Body of pancreas (tissue), 4 donors: ENCODE measurements at places on chromosomes 1 and 21. TPM values are rescaled to one million over a fixed set of nuclear protein-coding genes. Genes with fewer than 3 reads are reported as not detected.
A peak's percentile ranks its signal among the peaks of the same experiment; 100 is the strongest.

C8A gene
- total RNA-seq = not detected

DNA sequence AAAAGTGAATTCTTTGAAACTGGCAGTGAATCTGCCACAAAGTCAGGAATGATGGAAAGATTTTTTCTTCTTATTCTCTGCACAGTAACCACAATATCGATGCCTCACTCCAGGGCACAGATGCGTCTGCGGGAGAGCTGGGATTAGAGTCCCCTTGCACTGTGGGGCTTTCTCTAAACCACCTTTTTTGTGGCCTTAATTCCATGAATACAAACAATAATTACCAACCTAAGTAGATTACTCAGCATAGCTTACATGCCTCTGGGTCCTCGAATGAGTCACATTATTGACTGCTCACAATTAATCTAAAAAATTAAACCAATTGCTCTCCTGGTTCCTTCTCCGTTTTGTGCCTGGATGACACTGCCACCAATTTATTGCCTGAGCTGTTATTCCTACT lies 125.8 kb downstream of the KAZN start:
- no peak for DNase-seq

DNA sequence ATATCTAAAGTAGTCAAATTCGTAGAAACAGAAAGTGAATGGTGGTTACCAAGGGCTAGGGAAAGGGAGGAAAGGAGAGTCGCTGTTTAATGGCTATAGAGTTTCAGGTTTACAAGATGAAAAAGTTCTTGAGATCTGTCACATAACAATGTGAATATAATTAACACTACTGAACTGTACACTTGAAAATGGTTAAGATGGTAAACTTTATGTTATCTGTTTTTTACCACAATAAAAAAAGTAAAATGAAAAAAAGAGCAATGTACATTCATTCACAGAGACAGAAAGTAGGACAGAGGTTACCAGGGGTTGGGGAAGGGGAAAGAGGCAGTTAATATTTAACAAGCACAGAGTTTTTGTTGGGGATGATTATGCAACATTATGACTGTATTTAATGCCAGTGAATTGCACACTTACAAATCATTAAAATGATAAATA lies 53.3 kb upstream of the SEC16B start:
- DNase-seq = peak; percentile 5

PGLYRP4 gene
- not detected for total RNA-seq

MX2 gene
- total RNA-seq = 2.3 TPM

DNALI1 gene
- total RNA-seq = 19.5 TPM

DNA sequence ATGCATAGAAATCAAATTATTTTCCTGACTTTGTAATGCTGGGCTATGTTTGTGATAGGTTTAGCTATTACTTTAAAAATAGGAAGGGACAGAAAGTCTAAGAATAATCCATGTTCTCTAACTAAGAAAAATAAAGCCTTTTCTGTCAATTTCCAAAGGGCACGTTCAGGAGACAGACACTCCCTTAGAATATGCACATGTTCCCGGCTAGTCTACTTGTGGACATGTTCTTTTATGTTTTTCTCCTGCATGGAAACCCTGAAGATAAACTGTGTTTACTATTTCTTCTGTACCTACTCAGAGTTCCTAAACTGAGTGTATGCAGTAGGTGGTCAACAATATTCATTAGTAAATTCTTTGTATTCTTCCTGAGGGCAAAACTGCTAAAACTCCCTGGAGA lies 12.5 kb downstream of the PSMB4 start:
- no peak for DNase-seq

OR2L3 gene
- total RNA-seq = not detected

OR2W3 gene
- 1.3 TPM for total RNA-seq

DNA sequence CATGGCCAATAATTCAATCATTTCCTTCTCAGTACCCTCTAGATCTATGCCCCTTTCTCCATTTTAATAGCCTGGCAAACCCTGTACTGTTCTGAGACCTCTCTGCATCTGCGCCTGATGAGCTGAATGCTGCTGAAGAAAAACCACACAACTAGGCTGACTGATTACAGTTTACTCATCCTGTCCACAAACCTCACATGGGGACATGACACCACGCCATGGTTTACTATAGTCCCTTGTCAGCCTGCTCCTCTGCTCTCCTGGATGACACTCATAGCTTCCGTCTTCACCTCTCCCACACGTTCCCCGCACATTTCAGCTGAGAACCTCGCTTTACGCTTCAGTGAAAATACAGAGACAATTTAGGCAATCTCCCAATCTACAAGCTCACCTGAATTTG lies 59.7 kb downstream of the DESI2 start:
- DNase-seq = no peak

GRCh38 chr1:21801100-21801499 lies 11.0 kb upstream of the LDLRAD2 start:
- DNase-seq = no peak

DNA sequence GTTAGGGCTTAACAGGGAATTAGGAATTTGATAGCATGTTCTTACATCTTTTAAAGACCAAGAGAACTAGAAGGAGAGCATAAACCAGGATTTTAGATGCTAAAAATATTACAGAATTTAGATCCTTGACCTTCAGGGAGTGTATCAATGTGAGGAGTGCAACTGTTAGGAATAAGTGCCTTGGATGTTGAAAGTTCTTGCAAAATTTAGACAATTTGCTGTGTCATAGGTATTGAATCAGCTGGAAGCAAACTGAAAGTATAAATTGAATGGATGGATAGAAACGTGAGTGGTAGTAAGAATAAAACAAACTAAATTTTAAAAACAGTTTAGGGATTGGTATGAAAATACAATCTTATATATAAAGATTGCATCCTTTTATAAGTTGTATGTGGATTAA lies 27.7 kb downstream of the PPP1R12B start:
- DNase-seq = no peak

DNA sequence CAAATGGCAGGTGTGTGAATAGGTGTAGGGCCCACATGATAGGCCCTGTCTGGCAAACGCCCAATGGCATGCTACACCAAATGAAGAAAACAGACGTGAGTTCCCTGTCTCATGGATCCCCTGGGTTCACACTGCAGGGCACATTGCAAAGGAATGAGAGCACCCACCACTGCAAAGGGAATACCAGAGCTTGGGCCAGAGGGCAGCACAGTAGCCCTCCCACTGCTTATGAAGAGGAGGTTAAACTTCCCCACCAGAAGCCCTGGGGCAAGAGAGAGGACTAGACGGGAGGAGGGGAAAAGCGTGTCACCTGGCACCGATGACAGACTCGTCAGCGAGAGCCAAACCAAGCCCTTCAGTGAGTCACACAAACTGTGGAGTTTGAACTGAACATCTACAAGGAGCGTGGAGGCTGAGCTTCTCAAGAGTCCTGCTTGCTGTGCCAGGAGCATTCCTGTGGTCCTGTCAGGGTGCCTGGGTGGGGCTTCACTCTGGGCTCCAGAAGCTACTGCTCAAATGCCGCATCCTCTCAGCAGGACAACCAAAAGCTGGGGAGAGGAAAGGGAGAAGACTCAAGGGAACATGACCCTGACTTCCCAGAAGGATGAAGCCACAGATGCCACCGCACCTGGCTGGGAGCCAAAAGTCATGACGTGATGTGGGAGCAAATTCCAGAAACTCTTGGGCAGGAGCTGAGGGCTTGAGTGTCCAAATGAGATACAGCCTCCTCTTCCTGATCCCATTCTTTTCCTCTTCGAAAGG lies 61.1 kb downstream of the TOMM20 start:
- DNase-seq = peak; percentile 89

S100B gene
- total RNA-seq = 33.9 TPM

- DNase-seq = no peak
These were observed 1341.2 kb downstream of the PLA2G4A start for GRCh38 chr1:188169971-188170370.

GRCh38 chr21:33265664-33266049 lies 510 bp upstream of the IL10RB start:
- DNase-seq = no peak

- no peak for DNase-seq
These were observed 460.1 kb upstream of the RUNX1 start for GRCh38 chr21:35509001-35509704.

DNA sequence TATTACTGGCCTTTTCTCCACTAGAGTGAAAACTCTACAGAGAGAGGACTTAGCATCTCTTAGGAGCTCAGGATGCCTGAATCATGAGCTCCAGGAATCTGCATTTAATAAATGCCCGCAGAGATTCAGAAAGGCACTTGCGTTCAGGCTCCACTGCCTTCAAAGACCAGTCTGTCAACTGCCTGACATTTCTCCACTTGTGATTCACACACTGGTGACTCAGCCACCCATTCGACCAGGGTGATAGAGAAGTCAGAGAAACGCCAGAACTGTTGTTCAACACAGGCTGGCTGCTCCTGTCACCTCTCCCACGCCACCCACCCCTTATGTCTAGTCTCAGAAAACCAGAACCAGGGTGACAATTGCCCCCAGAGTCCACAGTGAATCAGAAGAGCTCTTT lies 26.9 kb upstream of the LBR start:
- DNase-seq = no peak

CD164L2 gene
- total RNA-seq = not detected

DNA sequence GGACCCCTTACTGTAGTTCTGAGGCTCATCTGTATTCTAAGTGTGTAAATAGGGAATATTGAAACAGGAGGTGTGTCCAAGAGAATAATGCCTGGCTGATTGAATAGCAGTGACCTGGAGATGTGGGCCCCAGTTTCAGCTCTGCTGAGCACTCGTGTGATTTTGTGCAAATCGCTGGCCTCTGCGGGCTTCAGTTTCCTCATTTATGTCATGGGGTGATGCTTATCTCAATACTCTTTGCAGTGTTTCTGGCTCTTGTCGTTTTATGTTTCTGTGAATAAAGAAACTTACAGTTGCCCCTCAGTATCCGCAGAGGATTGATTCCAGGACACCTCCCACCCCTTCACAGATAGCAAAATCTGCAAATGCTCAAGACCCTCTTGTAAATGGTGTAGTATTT lies 5.0 kb downstream of the COG2 start:
- DNase-seq = no peak

- DNase-seq = peak; percentile 47
These were observed 46.6 kb upstream of the GPR37L1 start for GRCh38 chr1:202076050-202076511.

NKAIN1 gene
- total RNA-seq = not detected

DNA sequence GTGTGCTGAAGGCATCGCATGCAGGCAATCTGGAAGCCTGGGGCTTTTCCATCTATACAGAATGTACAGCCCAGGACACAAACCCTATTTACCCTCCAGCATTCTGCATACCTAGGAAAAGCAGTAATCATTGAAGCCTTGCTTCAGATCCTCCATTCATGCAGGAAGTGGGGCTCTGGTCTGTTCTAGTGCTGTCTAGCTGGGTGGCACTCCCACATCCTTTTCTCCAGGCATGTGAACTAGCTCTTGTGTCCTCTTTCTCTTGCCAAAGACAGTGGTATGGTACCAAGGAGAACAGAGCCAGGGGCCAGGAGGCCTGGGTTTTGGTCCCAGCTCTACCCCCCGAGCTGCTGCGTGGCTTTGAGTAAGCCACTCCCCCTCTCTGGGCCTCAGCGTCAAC lies 21.7 kb downstream of the LRP8 start:
- no peak for DNase-seq

- no peak for DNase-seq
These were observed 124.2 kb downstream of the MRPS6 start for GRCh38 chr21:34197561-34197960.

DNA sequence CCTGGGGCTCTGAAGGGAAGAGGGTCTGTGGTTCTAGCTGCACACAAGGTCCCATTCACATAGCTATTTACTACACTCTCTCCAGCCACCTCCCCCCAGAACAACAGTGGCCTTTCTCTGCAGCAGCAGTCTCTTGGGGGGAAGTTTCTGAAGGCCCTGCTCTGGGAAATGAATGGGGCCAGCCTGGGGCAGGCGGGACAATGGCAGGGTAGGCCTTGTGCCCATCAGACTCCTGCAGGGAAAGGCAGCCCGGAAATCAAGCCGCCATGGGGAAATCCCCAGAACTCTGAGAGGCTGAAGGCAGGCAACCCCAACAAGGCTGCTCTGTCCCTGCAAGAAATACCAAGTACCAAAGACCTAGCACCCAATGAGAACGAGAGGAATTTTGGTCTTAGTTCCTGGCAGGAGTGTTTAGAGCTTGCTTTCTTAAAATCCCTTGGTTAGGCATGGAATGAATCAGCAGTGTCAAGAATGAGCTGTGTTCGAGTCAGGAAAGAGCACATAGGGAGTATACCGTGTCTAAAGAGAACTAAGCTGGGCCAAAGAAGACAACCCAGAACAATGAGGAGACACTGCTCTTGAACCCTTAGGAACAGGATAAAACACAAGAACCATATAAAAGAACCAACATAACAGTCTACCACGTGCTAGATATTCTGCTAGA lies 11.3 kb downstream of the ARHGEF11 start:
- no peak for DNase-seq

GRCh38 chr1:153610334-153610733 lies 2.6 kb downstream of the S100A16 start:
- no peak for DNase-seq

NGF gene
- total RNA-seq = not detected

DNA sequence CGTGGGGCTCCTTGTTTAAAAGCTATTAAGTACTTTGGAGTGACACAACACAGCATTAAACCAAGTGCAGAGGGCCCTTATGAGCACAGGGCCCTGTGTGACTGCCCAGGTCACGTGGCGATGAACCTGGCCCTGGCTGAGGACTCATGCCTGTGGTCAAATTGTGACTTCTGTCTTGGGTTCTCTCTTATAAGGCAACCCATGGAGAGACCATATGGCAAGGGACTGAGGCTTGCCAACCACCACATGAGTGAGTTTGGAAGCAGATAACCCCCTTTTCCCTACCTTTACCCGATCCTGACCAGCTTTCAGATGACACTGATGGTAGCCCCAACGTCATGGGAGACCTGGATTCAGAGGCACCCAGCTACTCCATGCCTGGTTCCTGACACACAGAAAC lies 140.5 kb downstream of the ZBTB18 start:
- DNase-seq = no peak

- DNase-seq = no peak
These were observed 92.1 kb downstream of the NIBAN1 start for GRCh38 chr1:184881941-184882913.

- no peak for DNase-seq
These were observed 17.8 kb downstream of the SPOCD1 start for GRCh38 chr1:31798086-31798432.

DNA sequence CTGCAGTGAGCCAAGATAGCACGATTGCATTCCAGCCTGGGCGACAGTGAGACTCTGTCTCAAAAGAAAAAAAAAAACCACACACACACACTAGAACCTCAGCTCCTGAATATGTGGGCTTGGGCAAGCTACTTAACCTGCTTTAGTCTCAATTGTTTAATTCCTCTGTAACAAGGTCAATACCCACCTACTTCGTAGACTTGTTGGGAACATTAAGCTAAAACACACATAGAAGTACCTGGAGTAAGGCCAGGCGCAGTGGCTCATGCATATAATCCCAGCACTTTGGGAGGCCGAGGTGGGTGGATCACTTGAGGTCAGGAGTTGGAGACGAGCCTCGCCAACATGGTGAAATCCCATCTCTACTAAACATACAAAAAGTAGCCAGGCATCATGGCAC lies 77.1 kb downstream of the CLSTN1 start:
- no peak for DNase-seq

FGR gene
- 3.0 TPM for total RNA-seq

DNA sequence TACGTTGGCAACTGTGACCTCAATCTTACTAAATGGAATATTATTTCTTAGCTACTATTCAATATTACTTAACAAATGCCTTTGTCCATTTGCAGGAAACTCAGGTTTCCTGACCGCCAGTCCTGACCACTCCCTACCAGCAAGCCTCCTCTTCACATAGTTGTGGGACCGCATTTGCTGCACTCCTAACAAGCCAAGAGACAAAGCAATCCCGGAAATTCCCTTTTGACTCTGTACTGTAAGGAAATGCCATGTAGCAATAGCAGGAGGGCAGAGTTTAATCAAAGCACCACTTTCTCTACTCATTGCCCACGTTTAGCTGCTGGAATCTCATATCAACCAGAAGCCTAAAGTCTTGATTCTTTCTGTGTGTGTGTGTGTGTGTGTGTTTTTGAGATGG lies 28.1 kb upstream of the ACBD6 start:
- DNase-seq = no peak
